ENCODE measurements at places on chromosomes 1 and 21.

GRCh38 chr1:239394107-239394506 lies 7.7 kb downstream of the CHRM3 start:
- no peak for DNase-seq

DNA sequence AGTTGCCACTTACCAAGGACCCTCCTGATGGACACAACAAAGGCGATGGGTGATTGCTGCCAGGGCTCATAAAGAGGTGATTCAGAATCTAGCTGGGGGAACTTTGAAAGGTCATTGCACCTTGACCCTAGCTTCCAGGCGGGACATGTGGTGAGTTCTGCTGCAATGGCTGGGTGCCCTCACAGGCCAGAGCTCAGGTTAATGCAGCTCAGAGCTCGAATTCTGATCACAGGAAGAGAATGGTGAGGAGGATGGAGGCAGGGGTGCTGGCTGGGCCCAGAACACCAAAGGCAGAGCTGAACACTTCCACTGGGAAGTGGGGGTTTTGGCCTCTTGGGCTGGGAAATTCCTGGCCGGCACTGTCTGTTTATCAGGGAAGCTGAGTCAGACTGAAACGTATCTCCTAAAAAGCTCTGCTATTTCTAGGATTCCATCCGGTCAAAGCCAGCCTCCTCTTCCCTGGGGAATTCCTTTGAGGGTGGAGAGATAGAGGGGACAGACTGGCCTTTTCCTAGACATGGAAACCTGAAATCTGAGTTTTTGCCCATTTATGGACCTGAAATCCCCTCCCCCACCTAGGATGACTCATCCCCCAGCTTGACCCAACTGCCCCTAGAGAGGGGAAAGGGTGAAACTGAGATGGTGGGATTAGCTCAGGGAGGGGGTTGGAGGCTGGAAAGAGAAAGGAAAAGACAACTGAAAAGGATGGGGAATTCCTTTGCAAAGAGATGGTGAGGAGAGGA lies 27.2 kb downstream of the NUAK2 start:
- no peak for DNase-seq

DNA sequence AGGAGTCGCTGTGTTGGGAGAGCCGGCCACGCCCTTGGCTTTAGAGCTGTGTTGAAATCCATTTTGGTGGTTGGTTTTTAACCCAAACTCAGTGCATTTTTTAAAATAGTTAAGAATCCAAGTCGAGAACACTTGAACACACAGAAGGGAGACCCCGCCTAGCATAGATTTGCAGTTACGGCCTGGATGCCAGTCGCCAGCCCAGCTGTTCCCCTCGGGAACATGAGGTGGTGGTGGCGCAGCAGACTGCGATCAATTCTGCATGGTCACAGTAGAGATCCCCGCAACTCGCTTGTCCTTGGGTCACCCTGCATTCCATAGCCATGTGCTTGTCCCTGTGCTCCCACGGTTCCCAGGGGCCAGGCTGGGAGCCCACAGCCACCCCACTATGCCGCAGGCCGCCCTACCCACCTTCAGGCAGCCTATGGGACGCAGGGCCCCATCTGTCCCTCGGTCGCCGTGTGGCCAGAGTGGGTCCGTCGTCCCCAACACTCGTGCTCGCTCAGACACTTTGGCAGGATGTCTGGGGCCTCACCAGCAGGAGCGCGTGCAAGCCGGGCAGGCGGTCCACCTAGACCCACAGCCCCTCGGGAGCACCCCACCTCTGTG lies 4.7 kb downstream of the C1orf35 start:
- no peak for DNase-seq

- DNase-seq = no peak
Measured at GRCh38 chr1:84133479-84133878, 10.6 kb upstream of the PRKACB start.

DNA sequence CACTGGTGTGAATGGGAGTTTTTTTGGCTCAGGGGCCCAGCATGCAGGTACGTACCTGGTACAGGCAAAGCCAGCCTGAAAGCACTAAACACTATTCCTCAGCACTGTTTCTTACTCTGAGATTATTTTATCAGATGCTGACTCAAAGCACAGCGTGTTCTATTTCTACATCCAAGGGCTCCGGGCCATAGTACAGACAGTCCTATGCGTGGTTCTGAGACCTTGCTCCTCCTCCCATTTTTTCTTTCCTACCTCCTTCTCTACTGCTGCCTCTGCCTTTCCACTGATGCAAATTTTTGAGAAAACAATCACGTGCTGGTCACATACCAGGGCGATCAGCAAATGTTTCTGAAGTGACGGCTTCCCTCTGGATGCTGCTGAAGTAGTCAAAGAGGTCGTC lies 36.3 kb downstream of the PDPN start:
- DNase-seq = no peak

GRCh38 chr1:26281091-26281958 lies 1.4 kb downstream of the SH3BGRL3 start:
- no peak for DNase-seq

GRCh38 chr1:169295425-169295824 lies 72.2 kb downstream of the NME7 start:
- DNase-seq = no peak

DNA sequence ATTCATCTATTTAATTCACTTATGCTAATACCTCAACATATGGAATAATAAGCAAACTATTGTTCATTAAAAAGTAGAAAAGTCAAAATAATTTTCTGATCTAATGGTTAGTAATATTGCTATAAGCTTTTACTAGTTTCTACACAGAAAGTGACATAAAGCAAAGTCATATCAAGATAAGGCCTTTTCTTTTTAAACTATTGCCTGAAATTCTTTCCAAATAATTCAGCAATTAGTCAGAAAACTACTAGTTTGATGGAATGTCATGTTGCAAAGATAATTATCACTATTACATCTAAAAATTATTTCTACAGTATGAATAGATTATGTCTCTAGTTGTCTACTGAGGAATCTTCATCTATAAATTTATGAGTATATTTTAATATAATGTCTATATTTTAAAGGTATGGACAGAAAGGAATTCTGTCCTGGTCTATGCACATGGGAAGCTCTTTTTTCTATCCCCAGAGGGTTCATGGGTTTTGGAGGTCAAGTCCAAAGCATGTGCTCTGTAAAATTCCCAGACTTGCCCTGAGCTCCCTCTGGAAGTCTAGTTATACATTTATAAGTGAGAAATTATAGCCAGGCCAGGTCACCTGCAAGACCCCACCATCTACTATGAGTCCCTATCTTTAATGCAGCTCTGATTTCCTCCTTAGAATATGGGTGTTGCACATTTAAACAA lies 84.6 kb upstream of the DPYD start:
- DNase-seq = no peak
